ENCODE measurements at places on chromosomes 6 and 20. TPM values are rescaled to one million over a fixed set of nuclear protein-coding genes. Genes with fewer than 3 reads are reported as not detected.

Gene TSHZ2
- not detected for total RNA-seq

GRCh38 chr6:87182321-87182720 lies 27.0 kb downstream of the ZNF292 start:
- no peak overlapping the region for H3K27ac ChIP-seq
- peaks cover 59% of the 10 kb centered on the region for H3K36me3 ChIP-seq
- H3K27me3 ChIP-seq: no peaks in the 10 kb centered on the region
- no peak for DNase-seq
- peaks cover 32% of the 10 kb centered on the region for H3K4me1 ChIP-seq
- no peak overlapping the region for H3K4me3 ChIP-seq

- peaks cover 60% of the 10 kb centered on the region for H3K4me1 ChIP-seq
- H3K27me3 ChIP-seq: no peaks in the 10 kb centered on the region
- peak; percentile 86 for DNase-seq
- peaks cover 55% of the 10 kb centered on the region for H3K36me3 ChIP-seq
- H3K27ac ChIP-seq: peak overlapping the region; percentile 97
Measured at GRCh38 chr6:41940759-41941279, 789 bp downstream of the CCND3 start.

DNA sequence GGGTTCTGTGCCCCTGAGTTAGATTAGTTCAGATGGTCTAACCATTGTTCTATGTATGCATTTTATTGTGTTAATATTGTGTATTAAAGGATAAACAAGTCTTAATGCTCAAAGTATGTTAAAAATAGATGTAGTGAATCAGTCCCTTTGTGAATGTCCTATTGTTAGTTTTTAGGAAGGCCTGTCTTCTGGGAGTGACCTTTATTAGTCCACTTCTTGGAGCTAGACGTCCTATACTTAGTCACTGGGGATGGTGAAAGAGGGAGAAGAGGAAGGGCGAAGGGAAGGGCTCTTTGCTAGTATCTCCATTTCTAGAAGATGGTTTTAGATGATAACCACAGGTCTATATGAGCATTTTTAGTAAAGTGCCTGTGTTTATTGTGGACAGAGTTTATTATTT lies 12.3 kb upstream of the HMGN4 start:
- peaks cover 4% of the 10 kb centered on the region for H3K27me3 ChIP-seq
- DNase-seq: no peak
- peaks cover 21% of the 10 kb centered on the region for H3K4me1 ChIP-seq
- peaks cover 2% of the 10 kb centered on the region for H3K36me3 ChIP-seq
- no peak overlapping the region for H3K27ac ChIP-seq

- H3K27me3 ChIP-seq: no peaks in the 10 kb centered on the region
- no peaks in the 10 kb centered on the region for H3K4me1 ChIP-seq
- no peak for DNase-seq
- no peak overlapping the region for H3K27ac ChIP-seq
- H3K36me3 ChIP-seq: no peaks in the 10 kb centered on the region
Measured at GRCh38 chr6:68226460-68226859, 408.6 kb upstream of the ADGRB3 start.
